Dermis microvascular lymphatic vessel endothelial cell (primary cell): ENCODE measurements at places on chromosomes 13 and 19.
A peak's percentile ranks its signal among the peaks of the same experiment; 100 is the strongest.

DNA sequence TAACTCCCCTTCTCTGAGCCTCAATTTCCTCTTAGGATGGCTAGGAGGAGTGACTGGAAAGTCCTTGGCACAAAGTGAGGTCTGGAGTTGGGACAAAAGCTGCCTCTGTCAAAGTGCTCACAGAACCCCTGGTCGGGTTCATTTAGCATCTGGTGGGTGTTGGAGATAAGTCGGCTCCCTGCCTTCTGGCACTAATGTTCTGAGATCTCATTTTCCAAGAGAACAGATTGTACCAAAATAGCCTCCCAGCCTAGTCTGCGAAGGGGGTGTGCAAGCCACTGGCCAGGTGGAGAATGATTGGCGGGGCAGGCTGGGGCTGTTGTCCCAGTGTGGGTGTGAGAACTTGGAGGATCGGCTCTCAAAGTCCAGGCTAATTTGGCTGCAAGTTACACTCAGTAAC is 20.7 kb upstream of the NWD1 start:
- DNase-seq: no peak

- no peak for DNase-seq
Observed at GRCh38 chr13:59398127-59398526, 765.6 kb downstream of the DIAPH3 start.

- peak; percentile 19 for DNase-seq
Observed at GRCh38 chr19:16660763-16661479, at the start of gene TMEM38A. TSS of gene TMEM38A (plus strand) at chr19:16661139. CDS start at chr19:16661218, 79 bp downstream.

- DNase-seq: no peak
Observed at GRCh38 chr13:42474954-42475353, 99.0 kb upstream of the TNFSF11 start.

DNA sequence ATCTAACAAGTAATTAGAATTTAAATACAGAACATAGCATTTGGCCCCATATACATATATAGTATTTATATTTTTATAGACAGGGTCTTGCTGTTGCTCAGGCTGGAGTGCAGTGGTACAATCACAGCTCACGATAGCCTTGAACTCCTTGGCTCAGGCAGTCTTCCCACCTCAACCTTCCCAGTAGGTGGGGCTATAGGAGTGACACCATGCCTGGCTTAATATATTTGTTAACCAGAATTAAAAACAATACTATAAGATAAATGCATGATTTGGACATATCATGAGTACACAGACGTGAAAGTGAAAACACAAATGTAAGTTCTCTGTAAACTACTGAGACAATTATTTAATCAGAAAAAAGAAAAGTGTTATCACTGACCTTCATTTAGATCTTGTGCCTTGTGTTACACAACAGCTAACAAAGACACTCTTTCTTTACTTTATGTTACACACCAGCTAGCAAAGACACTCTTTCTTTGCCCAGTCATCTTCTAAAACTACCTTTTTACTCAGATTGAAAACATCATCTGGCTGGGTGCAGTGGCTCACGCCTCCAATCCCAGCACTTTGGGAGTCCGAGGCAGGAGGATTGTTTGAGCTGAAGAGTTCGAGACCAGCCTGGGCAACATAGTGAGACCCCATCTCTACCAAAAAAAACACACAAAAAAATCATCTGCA is 22.6 kb downstream of the CARS2 start:
- no peak for DNase-seq

GRCh38 chr19:9580728-9581127 is 3.6 kb downstream of the ZNF121 start:
- DNase-seq: no peak
